ENCODE measurements at places on chromosomes 2 and 18.

- no peak for DNase-seq
Observed at GRCh38 chr2:162477011-162477410, 133.1 kb downstream of the GCA start.

GRCh38 chr2:106113361-106113966, 80.6 kb downstream of the UXS1 start:
- no peak for DNase-seq

DNA sequence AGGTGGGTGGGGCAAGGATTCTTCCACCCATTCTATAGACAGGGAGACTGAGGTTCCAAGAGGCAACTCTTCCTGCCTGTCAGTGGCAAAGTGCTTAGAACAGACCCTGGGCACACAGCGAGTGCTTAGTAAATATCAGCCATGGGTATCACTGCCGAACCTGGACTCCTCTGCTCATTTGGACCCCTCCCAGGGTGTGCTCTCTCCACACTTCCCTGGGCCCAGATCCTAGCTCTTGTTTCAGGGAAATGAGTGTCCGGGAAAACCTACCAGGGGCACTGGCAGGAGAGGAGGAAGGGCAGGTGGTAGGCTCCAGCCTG, 136.3 kb downstream of the CYP26B1 start:
- DNase-seq = no peak

- DNase-seq = peak; percentile 75
Observed at GRCh38 chr2:69911985-69912563, 2.8 kb upstream of the MXD1 start.

DNA sequence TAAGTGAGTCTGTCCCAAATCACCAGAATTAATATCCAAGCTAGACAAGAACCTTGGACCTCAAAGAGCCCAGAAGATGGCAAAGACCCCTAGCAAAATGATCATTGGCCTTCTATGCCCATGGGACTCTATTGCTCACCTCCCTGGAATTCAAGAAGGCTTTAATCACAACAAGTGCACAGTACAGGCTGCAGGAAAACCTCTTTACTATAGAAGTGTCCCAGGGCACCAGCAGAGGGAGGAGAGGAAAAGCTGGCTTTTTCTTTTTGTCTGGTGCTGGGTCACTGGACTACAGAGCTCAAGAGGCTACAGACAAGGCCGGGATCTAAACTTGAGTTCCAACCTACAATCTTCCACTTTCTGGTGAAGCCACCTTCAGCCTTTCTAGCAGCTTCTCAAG, 88.3 kb upstream of the PPP1CB start:
- no peak for DNase-seq

DNA sequence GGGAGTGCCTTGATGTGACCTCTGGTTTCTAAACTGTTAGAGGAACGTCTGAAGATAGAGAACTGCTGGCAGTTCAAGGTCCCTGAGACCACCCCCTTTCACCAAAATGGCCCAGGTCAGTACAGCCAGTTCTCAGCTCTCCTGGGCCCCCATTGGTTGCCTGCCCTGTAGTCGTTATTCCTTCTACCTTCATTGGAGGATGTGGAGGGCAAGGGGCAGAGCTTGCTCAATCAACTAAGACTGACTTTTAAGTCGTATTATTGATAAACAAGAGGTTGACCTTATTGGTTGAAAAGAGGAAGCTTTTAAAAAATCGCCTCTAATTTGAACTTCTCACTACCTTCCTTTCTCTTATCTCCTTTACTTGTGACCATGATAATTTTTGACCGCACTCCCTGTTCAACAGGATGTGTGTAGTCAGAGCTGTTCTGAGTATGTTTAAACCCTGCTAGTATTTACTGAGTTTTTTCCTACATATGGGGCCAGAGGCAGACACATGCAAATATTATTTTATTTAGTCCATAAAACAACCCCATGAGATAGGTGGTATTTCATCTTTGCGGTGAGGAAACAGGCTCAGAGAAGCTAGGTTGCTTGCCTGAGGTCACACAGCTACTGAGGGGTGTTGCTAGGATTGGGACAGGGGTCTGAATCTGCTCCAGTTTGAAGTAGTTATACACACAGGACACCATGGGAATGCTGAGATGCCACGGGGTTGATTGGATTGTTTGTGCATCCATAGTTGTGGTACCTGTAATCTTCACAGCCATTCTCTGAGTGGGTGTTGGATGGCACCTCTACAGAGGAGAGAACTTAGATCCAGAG, 65.9 kb downstream of the TMEM247 start:
- DNase-seq = no peak

GRCh38 chr2:72916743-72917137, 579 bp upstream of the EMX1 start:
- no peak for DNase-seq

- no peak for DNase-seq
Observed at GRCh38 chr2:9552219-9553178, 3.1 kb downstream of the ADAM17 start.

DNA sequence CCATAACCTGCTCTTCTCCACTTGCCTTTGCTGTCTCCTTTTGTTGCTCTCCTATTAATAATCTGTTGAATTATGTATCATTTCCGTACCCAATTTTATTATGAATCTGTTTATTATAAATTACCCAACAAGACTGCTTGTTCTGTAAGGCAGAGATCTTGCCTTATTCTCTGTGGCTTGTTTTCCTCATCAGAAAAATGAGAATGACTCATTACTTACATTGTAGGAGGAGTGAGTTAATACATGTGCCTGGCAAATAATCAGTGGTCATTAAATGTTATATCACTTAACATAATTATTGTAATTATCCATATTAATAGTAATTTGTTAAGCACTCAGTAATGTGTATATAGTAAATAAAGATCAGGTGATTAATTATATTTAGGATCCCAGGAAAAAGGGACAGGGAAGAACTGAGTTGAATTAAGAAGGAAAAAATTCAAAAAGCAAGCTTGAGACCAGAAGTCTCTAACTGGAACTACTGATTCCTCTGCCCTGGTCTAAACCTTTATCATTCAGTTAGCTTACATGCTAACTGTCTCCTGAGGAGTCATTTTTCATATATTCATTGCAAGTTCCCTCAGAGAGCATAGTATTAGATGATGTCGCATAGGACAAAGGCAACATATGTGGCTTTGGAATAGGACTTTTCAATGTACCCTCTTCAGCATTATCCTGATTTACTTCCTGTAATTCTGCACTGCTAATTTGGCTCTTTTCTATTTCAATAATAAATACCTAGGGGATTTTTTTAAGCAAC, 335.7 kb downstream of the GALNT13 start:
- DNase-seq = no peak

DNA sequence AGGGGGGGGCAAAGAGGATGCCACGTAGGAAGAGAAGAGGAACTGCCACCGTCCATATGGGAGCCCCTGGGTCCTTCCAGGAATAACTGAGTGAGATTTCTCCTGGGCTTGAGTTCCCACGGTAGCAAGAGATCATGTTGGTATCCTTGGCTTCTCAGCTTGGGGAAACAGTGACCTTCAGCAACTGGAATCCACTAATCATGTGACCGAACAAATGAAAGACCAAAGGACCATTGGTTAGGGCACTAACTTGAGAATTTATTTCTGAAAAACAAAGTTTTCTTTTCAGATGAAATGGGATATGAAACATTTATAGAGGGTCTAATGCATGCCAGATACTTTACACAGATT, 259.4 kb upstream of the ID2 start:
- no peak for DNase-seq

DNA sequence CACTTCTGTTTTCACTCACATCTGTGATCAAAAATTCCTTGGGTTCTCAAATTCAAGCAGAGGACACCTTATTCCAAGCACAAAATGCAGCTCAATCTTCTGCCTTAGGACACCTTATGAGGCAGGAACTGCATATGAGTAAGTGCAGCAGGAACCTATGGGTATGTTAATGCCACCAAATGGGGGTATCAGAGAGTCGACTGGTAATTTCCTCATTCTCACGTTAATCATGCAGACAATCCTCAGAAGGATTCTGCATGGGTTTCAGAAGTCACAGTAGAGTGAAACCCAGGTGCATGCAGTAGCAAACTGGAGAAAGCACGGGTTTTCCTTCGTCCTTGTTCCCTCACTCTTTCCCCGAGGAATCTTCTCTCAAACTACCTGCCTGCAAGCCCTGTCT, 452.8 kb downstream of the CBLN2 start:
- DNase-seq = no peak

GRCh38 chr2:78992807-78993517, 32.5 kb upstream of the REG3G start:
- no peak for DNase-seq

DNA sequence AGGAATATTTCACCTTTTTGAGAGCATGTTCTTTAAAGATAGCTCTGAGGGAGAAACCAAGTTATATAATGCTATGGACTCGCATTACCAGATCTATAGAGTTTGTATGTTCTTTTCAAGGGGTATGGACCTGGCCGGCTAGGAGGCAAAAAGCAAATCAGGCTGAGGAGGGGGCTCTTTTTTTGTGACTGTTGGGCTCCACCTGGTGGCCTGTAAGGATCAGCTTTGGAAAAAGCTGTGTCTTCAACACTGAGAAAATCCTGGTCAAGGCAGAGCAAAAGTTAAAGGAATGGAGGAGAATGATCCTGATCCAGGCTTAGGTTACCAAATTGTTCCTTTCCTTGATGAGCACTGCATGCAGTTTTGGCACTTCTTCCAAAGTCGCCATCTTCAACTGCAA, 180.5 kb downstream of the DIS3L2 start:
- peak; percentile 55 for DNase-seq

- no peak for DNase-seq
Observed at GRCh38 chr2:238162846-238163441, 4.2 kb downstream of the ERFE start.

DNA sequence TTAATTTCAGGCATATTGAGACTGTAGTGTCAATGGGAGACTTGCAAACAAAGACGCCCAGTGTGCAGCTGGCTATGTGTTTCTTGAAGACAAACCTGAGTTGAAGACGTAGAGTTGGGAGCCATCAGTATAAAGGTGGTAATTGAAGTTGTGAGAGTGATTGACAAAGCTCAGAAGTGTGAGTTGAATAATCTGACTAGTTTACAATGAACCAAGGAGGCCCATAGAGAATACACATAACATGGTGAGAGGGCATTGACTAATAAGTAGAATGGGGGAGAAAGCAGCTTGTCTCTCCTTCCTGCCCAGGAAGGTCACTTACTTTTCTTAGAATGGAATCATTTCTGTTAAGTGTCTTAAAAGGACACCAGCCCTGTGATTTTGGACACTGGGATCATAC, 14.1 kb downstream of the SP110 start:
- no peak for DNase-seq

DNA sequence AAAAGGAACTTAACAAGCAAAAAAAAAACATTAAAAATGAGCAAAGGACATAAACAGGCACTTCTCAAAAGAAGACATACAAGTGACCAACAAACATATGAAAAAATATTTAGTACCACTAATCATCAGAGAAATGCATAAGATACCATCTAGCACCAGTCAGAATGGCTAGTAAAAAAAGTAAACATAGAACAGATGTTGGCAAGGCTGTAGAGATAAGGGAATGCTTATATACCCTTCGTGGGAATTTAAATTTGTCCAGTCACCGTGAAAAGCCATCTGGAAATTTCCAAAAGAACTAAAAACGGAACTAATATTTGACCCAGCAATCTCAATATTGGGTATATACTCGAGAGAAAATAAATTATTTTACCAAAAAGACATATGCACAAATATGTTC, 1751.3 kb upstream of the LRRTM1 start:
- DNase-seq = no peak

- no peak for DNase-seq
Observed at GRCh38 chr2:1640301-1641135, 103.8 kb downstream of the PXDN start.

DNA sequence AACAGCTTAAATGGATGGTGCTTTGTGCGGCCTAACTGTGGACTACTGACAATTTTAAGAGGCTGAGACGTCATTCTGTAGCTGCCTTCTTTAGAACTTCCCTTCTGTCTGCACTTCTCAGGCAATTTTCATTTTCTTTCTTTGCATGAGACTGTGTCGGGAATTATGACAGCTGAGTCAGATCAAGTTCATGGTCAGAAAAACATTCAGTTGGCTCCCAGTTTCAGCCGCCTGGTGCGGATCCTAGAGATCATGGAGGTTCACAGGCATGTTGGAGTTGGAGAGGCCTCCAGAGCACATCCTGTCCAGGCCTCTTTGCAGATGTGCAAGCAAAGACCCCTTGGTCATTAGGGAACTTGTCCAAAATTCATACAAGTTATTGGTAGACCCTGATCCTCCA, 135.0 kb downstream of the TANC1 start:
- DNase-seq = no peak

DNA sequence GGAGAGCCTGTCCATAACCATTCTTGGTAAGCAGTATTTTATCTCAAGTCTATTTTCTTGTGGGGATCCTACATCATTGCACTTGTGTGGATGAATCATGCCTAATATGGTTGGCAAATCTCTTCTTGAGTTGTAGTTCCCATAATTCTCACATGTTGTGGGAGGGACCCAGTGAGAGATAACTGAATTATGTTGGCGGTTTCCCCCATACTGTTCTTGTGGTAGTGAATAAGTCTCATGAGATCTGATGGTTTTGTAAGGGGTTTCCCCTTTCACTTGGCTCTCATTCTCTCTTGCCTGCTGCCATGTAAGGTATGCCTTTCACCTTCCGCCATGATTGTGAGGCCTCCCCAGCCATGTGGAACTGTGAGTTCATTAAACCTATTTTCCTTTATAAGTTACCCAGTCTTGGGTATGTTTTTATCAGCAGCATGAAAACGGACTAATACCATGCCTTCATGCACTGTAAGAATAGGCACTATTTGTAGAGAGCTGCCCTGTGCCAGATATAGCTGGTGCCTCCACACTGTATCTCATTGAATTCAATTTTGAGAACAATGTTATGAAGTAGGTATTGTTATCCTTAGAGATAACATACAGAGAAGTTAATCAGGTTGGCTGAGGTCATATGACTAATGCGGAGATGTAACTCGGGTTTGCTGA, 148.3 kb downstream of the PLCL1 start:
- DNase-seq = no peak

DNA sequence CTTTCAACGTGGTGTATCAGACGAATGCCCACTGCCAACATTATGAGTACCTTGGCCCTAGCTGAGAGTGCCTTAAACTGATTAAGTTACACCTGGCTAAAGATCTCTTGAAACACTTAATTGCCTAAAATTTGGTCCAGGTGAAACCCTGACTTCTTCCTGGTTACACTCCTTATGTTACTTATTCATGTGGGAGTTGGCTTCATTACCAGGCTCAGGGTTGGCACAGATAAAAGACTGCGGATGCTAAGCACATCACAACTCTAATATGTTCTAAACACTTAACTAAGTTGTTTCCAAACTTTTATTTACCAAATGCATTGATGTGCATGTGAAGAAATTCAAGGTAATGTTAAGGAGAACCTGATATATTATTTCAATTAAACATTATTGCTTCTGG, 298.9 kb downstream of the TCF4 start:
- no peak for DNase-seq

DNA sequence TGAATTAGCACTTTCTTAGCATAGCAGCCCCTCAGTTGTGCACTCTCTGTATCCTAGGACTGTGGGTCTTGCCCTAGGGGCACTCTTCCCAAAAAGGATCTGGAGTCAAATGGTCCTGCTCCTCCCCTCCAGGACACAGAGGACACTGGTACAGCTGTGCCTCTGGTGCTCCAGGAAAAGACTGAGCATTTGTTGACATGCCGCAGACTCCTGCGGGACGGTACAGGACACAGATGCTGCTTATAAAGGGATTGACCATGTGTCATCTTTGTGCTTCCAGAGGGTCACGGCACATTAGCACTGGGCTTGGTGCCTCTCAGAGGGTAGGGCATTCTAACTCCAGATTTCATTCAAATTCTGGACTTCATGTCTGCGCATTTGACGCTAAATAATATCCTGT, 110.5 kb downstream of the KLF7 start:
- DNase-seq = peak; percentile 48

- DNase-seq = no peak
Observed at GRCh38 chr18:13487237-13487636, 239.1 kb downstream of the FAM210A start.
